WTC11 (cell line): ENCODE measurements at places on chromosomes 5 and 9. TPM values are rescaled to one million over a fixed set of nuclear protein-coding genes. Genes with fewer than 3 reads are reported as not detected.

Gene GFPT2
- 124 to 138 TPM (median 136 TPM) in 3 replicates for total RNA-seq

Gene RPL12
- 1,902 to 2,162 TPM (median 2,101 TPM) in 3 replicates for total RNA-seq

GRCh38 chr9:89440951-89441654, 56.8 kb downstream of the SEMA4D start:
- H3K4me3 ChIP-seq = no peak overlapping the region
- DNase-seq = no peak
- peak overlapping the region; percentile 88 for H3K27ac ChIP-seq
- peaks cover 2% of the 10 kb centered on the region; the same call in 1 of the 2 replicates for H3K36me3 ChIP-seq
- no peaks in the 10 kb centered on the region; the same call in 1 of the 2 replicates for H3K27me3 ChIP-seq

GRCh38 chr9:8668231-8668630, 868.7 kb upstream of the DMAC1 start:
- no peak for DNase-seq
- no peak overlapping the region for H3K4me3 ChIP-seq
- H3K27ac ChIP-seq = no peak overlapping the region
- H3K27me3 ChIP-seq = no peaks in the 10 kb centered on the region
- H3K4me1 ChIP-seq = peaks cover 4% of the 10 kb centered on the region

- H3K36me3 ChIP-seq = peaks cover 4% of the 10 kb centered on the region; the same call in 1 of the 2 replicates
- 0 out of 2 replicates have a peak overlapping the region, but pooled peaks have one; percentile 29 for H3K27ac ChIP-seq
- peak overlapping the region; percentile 67 for H3K4me3 ChIP-seq
- no peaks in the 10 kb centered on the region for H3K4me1 ChIP-seq
- H3K27me3 ChIP-seq = peaks cover 12% of the 10 kb centered on the region
Observed at GRCh38 chr5:150801117-150801927, 22.8 kb downstream of the SMIM3 start.

DNA sequence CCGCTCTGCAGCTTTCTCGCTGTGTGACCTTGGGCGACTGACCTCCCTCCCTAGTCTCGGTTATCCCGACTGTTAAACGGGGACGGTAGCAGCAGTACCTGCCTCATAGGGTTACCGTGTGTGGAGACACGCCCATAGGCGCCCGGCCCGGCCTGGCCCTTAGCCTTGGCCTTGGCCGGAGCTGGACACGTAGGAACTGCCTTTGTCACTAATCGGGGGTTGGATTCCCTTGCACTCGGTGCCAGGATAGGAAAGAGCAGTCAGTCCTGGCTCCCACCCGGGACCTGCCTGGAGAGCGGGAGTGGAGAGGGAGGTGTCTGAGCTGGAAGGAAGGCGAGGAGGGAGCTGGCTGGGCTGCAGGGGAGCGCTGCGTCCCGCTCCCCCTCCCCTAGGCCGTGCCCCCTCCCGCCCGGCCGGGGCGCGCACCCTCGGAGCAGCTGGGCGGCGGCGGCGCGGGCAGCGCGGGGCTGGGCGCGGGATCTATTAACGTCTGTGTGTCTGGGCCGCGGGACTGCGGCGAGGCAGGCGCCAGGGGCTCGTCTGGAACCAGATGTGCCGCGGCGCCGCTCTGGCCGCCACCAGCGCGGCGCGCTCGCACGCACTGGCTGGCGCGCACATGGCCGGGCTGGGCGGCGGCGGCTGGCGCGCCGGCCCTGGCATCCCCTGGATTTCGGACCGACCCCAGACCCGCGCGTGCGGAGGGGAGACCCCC, 31.7 kb downstream of the PRRX2 start:
- H3K4me1 ChIP-seq = peaks cover 10% of the 10 kb centered on the region
- no peaks in the 10 kb centered on the region for H3K36me3 ChIP-seq
- no peak overlapping the region for H3K27ac ChIP-seq

DNA sequence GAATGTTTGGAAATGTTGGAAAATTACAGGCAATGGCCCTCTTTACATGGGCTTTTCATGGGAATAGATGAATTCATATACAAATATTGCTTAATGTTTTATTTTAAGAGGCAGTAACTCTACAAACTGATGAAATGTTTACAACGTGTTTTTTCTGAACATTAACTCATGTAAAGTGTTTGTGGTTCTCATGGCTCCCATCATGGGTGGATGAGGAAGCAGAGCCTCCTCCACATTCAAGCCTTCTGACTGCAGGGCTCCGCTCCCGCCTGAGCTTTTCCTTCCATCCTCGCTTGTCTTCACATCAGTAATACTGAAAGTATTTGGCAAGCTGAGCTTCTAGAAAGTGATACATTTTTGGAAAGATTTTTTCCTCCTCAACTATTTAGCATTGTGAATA, 204.2 kb downstream of the ARHGAP26 start:
- no peak overlapping the region for H3K4me3 ChIP-seq
- peaks cover 8% of the 10 kb centered on the region for H3K4me1 ChIP-seq
- DNase-seq = no peak
- no peaks in the 10 kb centered on the region for H3K27me3 ChIP-seq

DNA sequence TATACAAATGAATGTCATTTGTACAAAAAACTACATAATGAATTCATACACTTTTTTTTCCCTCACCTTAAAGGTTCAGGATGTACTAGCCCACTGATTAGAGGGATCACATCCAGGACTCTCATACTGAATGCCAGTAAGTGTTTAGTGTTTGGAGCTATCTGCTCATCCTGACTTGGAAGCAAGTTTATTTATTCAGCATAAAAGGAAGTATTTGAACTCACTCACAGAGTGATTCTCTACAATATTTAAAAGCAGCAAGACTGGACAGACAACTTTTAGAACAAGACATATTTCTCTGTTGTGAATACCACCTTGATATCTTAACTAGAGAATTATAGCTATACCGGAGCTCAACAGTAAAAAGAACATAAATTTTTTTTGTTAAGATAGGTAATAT, 14.8 kb upstream of the IQGAP2 start:
- no peak for DNase-seq
- H3K27me3 ChIP-seq = no peaks in the 10 kb centered on the region
- no peak overlapping the region for H3K4me3 ChIP-seq
- H3K36me3 ChIP-seq = no peaks in the 10 kb centered on the region

GRCh38 chr5:161372682-161373344, 173.7 kb downstream of the GABRB2 start:
- no peak overlapping the region for H3K4me3 ChIP-seq
- H3K4me1 ChIP-seq = peaks cover 11% of the 10 kb centered on the region
- no peaks in the 10 kb centered on the region for H3K36me3 ChIP-seq
- DNase-seq = no peak
- no peak overlapping the region for H3K27ac ChIP-seq
- no peaks in the 10 kb centered on the region for H3K27me3 ChIP-seq

- no peak for DNase-seq
- no peak overlapping the region for H3K4me3 ChIP-seq
- no peaks in the 10 kb centered on the region; the same call in 1 of the 2 replicates for H3K27me3 ChIP-seq
- H3K27ac ChIP-seq = no peak overlapping the region
- H3K36me3 ChIP-seq = 0 out of 2 replicates have a peak, but pooled peaks cover 3% of the 10 kb centered on the region
Observed at GRCh38 chr5:31656806-31657205, 17.9 kb downstream of the PDZD2 start.

DNA sequence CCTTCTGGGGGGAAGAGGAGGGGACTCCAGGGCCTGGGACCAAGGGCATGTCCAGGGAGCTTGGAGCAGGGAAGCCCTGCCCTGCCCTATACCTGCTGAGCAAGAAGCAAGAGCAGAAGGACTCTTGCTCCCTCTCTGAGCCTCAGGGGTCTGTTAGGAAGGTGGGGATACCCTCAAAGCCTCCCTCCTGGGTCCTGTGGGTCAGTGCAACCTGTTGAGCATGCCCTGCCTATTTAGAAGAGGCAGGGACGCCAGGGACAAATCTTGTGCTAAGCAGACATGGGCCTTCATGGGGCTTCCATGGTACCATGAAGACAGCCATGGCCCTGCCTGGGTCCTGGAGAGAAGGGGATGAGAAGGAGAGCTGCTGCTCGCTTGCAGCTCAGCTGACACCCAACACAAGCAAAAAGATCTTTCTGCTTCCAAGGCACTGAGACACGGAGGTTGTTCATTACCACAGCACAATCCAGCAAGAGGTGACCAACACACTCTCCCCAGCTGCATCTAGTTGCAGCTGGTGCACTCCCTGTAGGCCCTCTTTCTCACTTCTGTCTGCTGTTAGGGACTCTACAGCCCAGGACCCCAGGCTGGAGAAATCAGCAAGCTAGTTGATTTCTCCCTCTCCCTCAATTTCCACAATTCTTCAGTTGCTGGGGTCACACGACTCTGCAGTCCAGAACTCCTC, 39.3 kb downstream of the C9orf50 start:
- no peak overlapping the region for H3K4me3 ChIP-seq
- peaks cover 18% of the 10 kb centered on the region for H3K4me1 ChIP-seq
- H3K36me3 ChIP-seq = no peaks in the 10 kb centered on the region

- H3K4me1 ChIP-seq = peaks cover 1% of the 10 kb centered on the region; the same call in 1 of the 2 replicates
- DNase-seq = no peak
- no peak overlapping the region for H3K4me3 ChIP-seq
- no peak overlapping the region for H3K27ac ChIP-seq
- H3K36me3 ChIP-seq = peaks cover 46% of the 10 kb centered on the region
- H3K27me3 ChIP-seq = no peaks in the 10 kb centered on the region; the same call in 1 of the 2 replicates
Observed at GRCh38 chr9:138078846-138079245, 201.3 kb downstream of the CACNA1B start.

DNA sequence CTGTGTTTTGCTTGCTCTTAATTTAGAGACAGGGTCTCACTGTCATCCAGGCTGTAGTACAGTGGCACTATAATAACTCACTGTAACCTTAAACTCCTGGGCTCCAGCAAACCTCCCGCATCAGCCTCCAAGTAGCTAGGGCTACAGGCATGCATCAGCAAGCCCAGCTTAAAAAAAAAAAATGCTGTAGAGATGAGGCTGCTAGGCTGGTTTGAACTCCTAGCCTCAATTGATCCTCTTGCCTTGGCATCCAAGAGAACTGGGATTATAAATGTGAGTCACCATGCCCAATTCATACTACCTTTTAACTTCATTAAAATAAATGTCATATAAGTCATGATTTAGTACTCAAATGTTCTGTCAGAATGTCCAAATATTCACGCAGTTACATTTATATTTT, 2195.7 kb upstream of the C9orf72 start:
- H3K4me3 ChIP-seq = no peak overlapping the region
- H3K27me3 ChIP-seq = no peaks in the 10 kb centered on the region
- no peak overlapping the region for H3K27ac ChIP-seq
- DNase-seq = no peak
- peaks cover 19% of the 10 kb centered on the region for H3K36me3 ChIP-seq

DNA sequence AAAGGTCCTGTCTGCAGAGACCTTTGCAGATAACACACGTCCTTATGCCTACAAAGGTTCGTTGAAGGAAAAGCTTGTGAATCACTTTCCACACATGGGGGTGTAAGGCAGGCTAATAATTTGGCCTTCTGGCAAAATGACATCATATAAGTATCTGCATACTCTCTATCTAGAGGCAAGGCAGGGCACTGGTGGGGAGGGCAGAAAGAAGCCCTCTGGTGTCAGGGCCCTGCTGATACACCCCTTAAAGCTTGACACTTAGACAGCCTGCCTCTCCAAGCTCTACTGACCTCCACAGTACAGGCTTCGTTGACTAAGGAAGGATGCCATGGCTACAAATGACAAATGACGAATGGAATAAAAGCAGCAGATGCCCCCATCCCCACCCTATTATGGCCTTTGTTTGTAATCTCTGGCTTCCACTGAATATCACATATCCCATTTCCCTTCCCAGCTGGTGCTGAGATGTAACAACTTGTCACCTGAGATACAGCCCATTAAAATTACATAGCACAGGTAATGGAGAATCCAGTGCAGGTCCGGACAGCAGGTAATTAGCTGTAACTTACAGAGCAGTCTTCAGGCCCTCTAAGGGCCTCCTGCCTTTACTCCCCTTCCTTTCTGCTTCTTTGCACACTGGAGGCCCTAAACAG, 76.9 kb upstream of the IFNK start:
- DNase-seq = no peak
- no peaks in the 10 kb centered on the region for H3K27me3 ChIP-seq
- H3K27ac ChIP-seq = no peak overlapping the region
- H3K4me1 ChIP-seq = peaks cover 61% of the 10 kb centered on the region
- H3K36me3 ChIP-seq = peaks cover 4% of the 10 kb centered on the region
